ENCODE measurements at places on chromosomes 5 and 9.

GRCh38 chr9:127293767-127294166, 29.2 kb downstream of the GARNL3 start:
- DNase-seq, result peak; percentile 23

DNA sequence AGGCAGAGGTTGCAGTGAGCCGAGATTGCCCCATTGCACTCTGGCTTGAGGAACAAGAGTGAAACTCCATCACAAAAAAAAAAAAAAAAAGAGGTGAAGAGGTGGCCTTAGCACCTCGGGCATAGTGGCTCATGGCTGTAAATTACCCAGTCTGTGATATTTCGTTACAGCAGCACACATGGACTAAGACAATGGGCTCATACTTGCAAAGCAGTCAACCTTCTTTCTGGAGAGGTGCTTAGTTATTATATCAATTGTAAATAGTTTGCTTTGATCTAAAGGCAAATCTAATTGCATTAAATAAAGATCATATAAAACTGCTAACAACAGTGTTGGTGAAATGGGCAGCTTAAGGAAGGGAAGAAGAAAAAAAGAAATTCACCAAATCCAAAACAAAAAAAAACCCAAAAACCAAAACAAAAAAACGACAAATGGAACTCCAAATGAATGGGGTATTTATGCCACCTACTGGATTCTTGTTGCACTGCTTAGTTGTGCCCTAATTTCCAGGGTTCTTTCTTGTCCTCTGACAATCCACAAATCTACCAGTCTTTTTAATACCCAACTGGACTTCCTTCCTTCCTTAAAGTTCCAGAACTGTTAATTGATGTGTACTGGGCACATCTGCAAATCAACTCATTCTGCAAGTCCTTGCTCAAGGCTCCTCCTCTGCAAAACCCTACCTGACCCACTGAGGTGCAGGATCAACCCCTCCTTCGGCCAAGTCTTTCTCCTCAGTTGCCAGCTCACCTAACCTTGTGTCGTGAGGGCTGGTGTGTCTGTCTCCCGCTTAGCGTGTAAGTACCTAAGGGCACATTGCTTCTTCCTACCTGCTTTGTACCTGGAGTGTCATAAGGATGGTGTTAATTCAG, 35.0 kb upstream of the DMRT1 start:
- DNase-seq, result peak; percentile 65

DNA sequence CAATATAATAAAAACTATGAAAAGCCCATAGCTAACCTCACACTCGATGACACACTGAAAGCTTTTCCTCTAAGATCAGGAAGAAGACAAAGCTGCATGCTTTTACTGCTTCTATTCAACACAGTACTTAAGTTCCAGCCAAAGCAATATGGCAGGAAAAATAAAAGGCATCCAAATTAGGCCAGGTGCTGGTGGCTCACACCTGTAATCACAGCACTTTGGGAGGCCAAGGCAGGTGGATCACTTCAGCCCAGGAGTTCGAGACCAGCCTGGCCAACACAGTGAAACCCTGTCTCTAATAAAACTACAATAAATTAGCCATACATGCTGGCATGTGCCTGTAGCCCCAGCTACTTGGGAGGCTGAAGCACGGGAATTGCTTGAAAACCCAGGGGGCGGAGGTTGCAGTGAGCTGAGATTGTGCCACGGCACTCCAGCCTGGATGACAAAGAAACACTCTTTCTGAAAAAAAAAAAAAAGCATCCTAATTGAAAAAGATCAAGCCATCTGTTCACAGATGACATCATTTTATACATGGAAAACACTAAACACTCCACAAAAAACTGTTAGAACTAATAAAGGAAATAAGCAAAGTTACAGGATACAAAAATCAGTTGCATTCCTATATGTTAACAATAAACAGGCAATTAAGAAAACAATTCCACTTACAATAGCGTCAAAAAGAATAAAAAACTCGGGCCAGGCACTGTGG, 17.9 kb downstream of the ZFR start:
- no peak for DNase-seq

DNA sequence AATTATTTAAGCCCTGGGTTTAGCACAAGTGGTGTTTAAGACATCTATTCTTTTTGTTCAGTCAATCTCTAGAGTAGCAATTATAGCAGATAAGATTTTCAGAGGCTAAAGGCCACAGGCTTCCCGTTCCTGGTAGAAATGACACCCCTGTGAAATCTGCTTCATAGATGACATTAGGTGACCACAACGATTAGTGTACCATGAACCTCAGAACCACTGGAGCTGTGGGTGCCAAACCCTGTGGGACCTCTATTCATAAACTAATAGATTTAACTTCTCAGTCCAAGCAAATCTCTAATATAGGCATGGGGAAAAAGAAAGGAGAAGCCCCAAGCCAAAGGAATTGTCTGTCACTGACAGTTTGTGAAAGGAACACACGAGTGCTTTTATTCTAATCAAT, 207.4 kb downstream of the ARRDC3 start:
- DNase-seq, result no peak

DNA sequence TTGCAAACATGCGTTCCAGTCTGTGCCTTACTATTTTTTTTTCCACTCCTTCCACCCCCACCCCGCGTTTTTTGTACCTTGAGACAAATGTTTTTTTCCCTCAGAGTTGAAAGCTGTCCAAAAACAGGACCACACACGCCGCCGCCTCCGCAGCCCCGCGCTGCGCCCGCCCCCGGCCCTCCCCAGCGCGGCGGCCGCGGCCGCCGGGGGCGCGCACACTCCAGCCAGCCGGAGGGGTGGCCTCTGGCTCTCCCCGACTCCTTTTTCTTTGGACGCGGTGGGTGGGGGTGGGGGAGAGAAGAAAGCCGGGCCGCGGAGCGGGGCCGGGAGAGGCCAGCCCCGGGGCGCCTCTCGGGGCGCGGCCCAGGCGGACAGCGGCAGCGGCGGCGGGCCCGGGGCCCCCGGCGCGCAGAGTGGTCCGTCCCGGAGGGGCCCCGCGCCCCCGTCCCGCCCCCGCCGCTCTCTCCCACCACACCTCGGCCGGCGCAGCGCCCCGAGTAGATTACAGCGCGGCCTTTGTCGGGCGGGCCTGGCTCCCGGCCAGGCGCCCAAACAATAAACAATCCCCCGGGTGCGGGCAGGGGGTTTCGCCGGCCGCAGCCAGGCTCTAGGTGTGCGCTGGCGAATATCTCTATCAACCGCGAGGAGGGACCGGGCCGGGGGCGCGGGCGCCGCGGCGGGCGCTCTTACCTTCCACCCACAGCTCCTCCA, 10.9 kb downstream of the PTCH1 start:
- DNase-seq, result peak; percentile 43

- no peak for DNase-seq
These were observed 32.2 kb upstream of the FRMD3 start for GRCh38 chr9:83570359-83570758.

DNA sequence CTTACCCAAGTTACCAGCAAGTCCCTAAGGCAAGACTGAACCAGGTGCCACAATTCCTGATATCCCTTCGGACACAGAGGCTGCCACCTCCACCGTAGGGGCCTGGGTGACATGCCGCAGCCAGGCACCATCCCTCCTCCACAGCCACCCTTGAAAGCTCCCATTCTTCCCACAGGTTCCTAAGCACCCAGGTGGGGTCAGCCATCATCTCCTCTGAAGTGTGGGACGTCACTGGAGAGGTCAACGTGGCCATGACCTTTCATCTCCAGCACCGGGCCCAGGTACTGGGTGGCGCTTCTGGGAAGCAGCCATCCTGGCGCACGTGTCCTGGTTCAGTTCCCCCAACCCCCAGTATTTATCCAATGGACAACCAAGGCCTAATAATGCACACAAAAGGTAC, 8.2 kb downstream of the ADGRD2 start:
- DNase-seq, result no peak

DNA sequence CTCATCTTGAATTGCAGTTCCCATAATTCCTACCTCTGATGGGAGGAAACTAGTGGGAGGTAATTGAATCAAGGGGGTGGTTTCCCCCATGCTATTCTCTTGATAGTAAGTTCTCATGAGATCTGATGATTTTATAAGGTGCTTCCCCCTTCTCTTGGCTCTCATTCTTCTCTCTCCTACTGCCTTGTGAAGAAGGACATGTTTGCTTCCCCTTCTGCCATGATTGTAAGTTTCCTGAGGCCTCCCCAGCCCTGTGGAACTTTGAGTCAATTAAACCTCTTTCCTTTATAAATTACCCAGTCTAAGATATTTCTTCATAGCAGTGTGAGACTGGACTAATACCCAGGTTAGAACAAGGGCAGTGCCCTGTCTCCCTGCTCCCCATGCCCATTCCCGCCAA, 7.5 kb upstream of the TRIO start:
- no peak for DNase-seq

Measured in common myeloid progenitor, CD34-positive (primary cell).